ENCODE measurements at places on chromosomes 3 and 15.

DNA sequence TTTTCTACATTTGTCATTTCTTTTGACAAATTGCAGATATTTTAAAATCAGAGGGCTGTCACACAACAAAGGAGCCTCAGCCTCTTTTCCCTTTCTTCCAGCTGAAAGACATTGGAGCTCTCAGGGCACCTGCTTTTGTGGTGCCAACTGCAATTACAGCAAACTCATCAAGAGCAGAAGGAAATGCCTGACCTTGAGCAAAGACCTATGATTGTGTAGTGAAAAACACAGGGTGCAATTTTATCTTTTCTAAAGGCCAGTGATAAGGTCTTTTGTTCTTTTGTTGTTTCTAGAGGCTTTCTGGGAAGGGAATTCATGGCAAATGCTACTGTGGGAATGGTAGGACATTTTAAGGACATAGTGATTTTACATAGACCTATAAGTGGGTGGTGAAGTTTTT, 214.3 kb downstream of the OXSM start:
- no peak for DNase-seq

DNA sequence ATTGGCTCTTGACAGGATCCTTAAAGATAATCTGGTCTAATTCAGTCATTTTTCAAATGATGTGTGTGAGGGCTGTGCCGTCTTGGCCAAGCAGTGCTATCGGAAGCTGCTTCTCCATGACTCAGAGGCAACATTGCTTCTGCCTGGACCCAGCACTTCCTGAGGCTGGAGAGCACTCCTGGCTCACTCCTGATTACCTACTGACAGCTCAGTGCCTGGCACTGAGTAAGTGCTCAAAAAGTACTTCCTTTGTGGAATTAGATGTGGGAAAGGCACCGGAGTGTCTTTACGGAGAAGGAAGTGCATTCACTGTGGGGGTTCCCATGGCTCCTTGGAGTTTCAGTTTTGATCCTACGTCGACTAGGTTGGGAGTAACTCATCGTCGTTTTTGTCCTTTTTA, 86.9 kb upstream of the UBE3A start:
- DNase-seq, result no peak

DNA sequence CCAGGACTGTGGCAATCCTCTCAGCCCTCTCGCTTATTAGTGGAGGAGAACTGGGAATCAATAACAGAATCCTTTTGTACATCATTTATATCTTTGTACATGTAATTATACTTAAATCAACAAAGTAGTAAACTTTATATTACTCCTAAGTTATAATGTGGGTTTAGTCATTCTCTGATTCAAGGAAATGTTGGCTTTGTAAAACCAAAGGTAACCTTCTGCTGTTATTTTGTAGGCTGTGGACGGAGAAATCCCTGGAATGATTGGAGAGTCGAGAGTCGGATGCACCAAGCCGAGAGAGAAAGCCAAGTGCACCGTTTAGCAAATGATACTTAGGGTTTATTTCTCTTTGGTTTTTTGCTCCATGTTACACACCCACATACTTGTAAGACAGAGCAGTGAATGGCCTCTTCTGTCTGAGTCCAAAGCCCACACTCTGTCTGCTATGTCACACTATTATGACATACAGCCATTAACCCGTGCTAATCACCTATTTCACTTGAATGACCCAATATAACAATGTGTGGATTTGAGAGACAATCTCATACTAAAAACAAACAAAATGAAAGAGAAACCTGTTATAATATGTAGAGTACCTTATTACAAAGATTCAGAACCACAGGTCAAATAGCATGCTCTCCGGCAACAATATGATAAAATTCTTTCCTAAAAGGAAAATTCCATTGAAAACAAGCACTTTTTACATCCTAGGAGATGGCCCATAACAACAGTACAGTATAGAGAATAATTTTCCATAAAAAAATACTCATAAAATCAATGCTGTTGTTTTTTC, 72.2 kb downstream of the MECOM start:
- no peak for DNase-seq

- DNase-seq, result no peak
Observed at GRCh38 chr15:48440084-48440483, 108.9 kb downstream of the DUT start.

- DNase-seq, result no peak
Observed at GRCh38 chr3:188972310-188972709, 199.5 kb upstream of the TPRG1 start.

DNA sequence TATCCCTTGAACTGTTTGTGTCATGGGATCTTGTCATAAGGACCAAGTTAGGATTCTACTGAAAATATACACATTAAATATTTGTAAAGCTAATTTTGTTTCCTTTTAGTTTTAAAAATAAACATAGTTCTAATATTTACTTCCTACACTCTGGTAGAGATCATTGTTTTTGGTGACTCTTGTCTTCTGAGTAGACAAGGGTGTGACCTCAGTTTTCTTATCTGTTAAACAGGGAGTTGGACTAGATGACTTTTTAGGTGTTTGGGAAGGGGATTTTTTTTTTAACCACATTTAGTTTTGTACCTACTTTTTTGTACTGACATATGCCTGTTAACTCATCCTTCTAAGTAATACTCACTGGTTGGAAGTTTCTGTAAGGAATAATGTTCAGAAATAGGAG, 30.8 kb downstream of the PLS1 start:
- DNase-seq, result no peak

DNA sequence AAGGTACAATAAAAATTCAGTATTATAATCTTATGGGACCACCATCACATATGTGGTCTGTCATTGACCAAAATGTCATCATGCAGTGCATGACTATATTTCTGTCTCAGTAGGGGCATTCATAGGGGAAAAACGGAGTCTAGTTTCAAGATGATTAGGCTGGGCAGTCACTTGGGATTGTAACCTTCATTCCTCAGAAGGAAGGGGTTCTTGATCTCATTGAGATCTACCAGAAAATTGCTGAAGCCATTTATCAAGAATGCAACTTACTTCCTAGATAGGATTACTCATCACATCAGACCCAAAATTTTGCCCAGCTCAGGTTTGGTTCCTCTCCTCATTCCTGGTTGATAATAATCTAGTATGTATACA, 37.3 kb downstream of the BTD start:
- no peak for DNase-seq

- no peak for DNase-seq
Observed at GRCh38 chr3:102714567-102714966, 279.8 kb downstream of the ZPLD1 start.

DNA sequence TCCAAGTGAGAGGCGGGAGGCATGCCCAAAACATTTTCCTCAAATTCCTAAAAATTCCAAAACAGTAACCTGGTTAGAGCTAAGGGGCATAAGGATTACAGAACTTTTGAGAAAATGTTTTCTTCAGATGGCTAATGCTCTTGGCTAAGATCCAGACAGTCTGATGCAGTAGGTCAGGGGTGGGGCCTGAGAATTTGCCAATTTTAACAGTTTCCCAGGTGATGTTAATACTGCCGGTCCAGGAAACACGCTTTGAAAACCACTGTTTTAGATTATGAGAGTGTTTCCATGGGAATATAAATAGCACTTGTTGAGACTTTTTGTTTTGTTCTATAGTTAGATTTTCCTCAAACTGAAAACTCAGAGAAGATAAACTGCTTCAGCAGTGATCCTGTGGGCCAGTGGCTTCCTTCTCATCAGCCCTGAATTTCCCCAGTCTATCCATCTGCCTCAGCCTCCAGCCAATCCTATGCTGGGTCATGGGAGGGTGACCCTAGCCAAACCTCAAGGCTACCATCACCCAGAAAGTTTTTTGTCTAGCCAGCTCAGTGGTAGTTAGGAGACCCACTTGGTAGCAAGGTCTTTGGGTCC, 71.6 kb upstream of the ACP3 start:
- no peak for DNase-seq

GRCh38 chr3:177224414-177224813, 27.1 kb upstream of the TBL1XR1 start:
- DNase-seq, result no peak

DNA sequence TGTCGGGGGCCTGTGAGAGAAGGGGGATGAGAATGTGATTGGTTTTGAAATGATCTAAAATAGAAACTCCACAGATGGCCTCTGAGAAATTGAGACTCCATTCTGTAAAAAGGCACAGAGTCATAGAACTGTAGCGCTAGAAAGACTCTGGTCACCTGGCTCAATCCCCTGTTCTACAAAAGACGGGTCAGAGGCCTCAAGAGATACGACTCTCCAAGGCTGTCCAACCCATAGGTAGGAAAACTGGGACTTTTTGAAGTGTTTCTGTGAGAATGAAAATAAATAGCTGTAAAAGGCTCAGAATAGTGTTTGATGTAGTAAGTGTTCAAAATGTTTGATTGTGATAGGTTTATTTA, 11.7 kb upstream of the TMC3 start:
- no peak for DNase-seq

DNA sequence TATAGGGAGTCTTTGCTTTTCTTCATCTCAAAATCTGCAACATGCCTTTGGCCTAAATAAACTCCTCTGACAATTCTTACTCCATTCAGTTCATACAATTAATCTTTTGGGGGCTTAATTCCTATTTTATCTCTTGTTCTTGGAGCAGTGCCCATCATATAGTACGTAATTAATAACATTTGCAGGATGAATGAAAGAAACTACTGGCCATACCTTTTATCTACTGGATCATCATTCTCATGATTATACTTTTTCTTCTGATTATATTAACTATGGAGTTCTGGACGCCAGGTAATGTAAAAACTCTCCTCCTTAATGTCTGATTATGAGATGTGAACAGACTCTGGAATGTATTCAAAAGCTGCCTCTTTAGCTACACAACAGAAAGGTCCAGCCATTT, 46.5 kb upstream of the SCN5A start:
- no peak for DNase-seq

DNA sequence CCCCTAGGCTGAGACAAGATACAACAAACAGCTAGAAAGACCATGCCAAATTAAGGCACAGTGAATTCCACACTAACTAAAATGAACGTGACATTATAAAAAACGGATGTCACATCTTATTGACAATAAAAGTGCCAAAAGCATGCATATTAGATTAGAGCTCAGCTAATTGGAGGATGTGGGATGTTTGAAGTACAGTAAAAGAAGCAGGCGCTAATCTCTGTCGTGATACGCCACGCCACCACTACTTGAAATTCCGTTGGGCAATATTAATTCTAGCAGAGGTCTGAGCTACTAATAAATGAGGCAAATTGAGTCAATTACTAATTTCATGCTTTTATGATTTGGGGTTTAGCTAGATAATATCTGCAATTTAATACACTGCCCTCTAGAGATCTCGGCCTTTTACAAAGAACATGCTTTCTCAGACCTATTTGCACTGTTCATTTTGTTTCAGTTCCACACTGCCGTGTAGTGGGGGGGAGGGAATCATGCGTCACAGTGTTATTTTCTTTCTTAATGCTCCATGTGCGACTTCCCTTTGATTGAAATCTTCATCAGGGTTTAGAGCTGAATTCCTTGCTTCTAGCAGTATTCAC, 52.9 kb upstream of the ROBO2 start:
- no peak for DNase-seq

GRCh38 chr15:89430530-89431341, 65.6 kb downstream of the RHCG start:
- peak; percentile 91 for DNase-seq

DNA sequence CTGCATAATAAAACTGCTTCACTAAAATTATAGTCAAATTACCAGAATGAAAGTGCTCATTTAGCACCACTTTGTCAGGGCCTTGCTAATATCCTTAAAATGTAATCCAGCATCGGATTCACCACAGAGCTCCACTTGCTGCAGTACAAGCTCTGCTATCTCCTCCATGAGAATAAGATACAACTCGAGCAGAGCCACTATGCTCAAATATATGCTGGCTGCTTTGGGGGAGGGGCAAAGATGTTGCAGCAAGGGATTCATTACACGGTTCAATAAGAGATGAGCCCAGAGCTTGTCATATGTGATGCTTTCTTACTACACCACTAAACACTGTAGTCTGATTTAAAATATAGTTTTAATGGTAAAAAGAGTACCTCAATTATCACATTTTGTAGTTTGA, 72.2 kb downstream of the DLG1 start:
- no peak for DNase-seq

DNA sequence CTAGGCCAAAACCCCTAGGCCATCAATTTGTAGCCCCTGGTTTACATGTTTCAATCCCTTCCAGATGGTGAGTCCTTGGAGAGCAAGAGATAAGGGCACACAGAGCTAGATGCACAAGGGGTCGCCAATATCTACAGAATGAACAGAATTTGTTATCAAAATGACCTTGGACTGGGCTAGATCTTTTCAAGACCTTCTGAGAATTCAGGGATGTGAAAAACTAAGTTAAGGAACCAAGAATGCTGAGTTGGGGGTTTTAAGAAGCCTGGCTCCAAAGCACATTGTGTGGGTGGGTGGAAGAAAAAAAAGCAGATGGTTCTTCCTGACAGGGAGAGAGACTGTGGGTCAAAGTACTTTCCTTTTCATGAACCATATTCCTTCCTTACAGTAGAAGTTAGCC, 10.2 kb downstream of the CDCP1 start:
- DNase-seq, result no peak

DNA sequence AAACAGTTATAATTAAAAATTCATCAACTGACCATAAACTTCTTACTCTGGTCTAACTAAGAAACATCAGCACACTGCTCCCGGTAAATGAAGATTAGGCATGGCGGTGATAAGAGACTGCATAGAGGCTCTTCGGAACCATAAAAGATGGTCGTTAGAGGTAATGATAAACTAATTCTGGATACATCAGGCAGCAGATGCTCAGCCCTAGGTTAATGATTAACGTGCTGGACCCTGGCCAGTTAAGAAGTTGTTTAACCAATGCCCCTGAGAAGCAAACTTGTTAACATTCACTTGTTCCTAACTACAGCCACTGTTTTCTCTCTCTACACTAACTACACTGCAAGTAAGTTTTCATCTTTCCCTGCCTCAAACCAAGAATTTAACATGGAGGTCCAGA, 111.5 kb downstream of the PDZRN3 start:
- DNase-seq, result no peak

- no peak for DNase-seq
Observed at GRCh38 chr3:107112356-107112755, 264.9 kb upstream of the CCDC54 start.

All from stimulated activated CD8-positive, alpha-beta memory T cell treated with anti-CD3 and anti-CD28 coated beads, Interleukin-7, amount 100 ng/mL, for 1 hour (primary cell).